AG20443 (cell line): ENCODE measurements at places on chromosomes 4 and X.

- DNase-seq: no peak
Observed at GRCh38 chr4:37540486-37540885, 145.7 kb downstream of the RELL1 start.

GRCh38 chr4:566508-567295 is 9.4 kb downstream of the TMEM271 start:
- DNase-seq: peak; percentile 59

DNA sequence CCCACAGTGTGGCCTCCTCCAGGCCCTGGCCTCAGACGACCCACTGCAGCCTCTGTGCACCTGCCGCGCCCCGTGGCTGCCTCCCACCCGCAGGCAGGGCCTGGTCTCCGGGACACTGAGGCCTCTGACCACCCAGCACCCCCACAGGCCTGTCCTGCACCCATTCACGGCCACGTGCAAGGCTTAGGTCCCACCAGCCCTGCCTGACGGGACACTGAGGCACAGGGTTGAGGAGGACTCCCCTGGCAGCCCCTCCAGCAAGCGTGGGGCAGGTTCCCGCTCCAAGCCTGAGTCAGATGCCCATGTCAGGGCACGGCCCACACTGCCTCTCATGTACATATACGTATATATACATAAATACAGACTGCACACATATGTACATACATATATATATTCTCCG is 23.5 kb downstream of the NELFA start:
- no peak for DNase-seq

DNA sequence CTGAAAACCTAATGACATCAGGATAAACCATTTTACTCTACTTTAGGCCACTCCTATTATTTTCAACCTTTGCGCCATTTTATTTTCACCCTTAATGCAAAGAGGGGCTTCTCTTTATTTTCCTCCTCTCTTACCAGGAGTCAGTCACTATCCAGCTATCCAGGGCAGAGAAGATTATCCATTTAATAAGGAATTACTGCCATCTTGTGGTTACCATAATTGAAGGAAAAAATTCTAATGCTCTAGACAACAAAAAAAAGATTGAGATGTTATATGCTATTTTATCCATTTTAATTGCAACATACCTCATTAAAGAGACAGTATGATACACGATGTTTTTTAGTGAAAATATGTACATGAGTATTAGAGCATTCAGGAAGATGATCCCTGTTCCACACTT is 514.5 kb upstream of the FAM241A start:
- peak; percentile 35 for DNase-seq

DNA sequence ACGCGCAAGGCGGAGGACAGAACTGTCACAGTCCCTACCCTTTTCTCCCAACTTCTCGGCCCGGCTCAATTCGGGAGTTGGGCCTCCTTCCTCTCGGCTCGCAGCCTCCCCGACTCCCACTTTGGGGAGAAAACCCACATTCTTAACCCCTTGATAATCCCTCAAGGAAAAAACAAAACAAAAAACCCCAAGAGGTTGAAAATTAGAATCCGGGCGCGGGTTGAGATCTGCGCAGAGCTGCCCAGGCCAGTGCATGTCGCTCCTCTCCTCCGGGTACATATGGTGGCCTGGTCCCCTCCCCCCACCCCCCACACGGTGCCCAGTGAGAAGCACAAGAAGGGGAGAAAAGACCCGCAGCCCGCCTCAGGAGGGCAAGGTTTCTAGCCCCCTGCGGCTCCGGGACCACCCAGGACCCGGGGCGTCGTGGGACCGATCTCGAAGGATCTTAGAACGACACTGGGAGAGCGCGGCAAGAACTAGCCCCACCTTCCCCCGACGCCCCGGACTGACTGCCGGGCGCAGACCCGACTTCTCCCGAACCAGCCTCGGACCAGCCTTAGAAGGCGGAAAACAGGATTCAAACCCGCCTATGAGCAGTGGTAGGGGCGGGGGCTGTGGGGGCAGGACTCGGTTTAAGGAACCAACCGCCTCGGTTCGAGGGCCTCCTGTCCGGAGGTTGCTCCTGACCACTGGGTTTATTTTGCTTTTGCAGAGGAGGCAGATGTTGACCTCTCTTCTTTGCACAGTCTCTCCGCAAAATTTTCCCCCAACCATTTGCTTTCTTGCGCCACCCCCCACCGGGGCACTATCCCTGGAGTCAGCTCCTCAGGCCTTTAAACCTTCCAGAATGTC is 2.5 kb upstream of the PDGFRA start:
- DNase-seq: peak; percentile 80

GRCh38 chrX:102840871-102841705 is 96.0 kb upstream of the RAB40AL start:
- no peak for DNase-seq

- DNase-seq: no peak
Observed at GRCh38 chr4:39305912-39306677, 60.1 kb downstream of the RFC1 start.

GRCh38 chr4:11704186-11704830 is 275.6 kb upstream of the HS3ST1 start:
- DNase-seq: no peak

DNA sequence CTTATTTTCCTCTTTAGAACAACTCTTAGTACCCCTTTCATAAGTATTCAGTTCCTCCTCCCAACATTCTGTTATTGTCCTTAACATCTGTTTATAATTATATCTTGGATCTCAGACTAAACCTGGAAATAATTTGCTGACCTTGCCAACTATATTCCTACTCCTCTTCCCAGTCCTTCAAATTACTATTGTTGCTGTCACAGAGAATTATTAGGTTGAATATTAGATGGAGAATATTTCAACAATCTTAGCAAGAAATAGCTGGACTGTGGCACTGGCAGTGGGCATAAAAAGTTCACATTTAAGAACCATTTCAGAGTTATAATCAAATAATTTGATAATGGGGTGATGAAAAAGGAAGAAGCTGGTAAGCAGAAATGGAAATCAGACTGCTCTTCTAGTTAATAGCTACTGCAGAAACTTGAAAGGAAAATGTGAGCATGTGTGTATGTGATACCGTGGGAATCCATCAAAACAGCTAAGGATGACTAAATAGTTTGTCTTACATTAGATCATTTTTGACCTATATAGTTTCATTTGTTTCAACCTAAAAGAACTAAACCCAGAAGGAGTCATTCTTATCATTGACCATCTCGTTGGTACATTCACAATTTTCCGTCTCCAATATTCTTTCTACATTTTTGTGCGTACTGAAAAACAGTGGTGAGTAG is 43.3 kb upstream of the PRDM8 start:
- peak; percentile 20 for DNase-seq

DNA sequence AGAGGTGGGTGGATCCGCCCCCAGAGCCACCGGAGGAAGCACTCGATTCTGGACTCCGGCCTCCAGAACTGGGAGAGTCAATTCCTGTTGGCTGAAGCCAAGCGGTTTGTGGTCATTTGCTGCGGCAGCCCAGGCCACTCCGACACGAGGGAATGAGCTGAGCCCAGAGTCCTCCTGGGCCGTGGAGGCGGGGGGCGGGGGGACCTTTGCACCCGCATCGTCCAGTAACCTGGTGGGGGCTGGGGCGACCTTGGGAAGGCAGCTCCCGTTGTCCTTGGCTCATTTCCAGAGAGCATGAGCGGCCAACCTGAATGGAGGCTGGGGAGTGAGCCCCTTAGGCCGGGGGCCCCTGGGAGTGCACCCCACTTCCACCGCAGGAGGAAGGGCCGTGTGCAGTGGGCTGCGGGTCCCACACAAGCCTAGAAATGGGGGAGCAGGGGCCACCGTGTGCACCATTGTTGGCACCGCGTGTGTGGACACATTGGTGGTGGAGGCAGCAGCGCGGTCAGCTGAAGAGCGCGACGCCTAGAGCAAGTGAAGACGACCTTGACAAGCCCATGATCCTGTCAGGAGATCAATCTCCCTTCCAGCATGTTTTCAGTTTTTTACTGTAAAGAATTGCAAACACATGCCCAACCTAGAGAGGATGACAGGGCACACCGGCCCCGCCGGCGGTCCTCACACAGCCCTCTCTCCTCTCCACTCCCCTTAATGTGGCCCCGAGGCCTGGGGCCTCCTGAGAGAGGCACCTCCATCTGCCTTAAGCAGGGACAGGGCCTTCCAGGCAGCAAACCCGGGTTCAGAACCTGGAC is 19.9 kb upstream of the DUSP9 start:
- no peak for DNase-seq

GRCh38 chrX:132412208-132412607 is 76.6 kb downstream of the MBNL3 start:
- DNase-seq: no peak

DNA sequence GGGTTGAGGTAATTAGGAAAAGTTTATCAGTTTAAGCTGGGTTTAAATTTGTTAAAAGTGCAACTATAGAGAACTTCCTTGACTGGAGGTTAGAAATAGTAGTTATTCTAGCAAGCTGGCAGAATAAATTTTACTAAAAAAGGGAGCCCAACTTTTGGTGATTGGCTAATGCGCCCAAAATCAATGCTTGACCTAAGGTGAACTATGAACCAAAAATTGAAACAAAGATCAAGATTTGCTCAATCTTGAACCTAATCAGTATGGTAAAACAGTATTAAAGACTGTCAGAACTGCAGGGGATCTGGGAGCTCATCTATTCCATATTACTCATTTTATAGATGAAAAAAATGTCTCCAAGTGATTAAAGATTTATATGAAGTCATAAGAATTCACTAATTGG is 6.1 kb upstream of the SPATA18 start:
- DNase-seq: no peak

DNA sequence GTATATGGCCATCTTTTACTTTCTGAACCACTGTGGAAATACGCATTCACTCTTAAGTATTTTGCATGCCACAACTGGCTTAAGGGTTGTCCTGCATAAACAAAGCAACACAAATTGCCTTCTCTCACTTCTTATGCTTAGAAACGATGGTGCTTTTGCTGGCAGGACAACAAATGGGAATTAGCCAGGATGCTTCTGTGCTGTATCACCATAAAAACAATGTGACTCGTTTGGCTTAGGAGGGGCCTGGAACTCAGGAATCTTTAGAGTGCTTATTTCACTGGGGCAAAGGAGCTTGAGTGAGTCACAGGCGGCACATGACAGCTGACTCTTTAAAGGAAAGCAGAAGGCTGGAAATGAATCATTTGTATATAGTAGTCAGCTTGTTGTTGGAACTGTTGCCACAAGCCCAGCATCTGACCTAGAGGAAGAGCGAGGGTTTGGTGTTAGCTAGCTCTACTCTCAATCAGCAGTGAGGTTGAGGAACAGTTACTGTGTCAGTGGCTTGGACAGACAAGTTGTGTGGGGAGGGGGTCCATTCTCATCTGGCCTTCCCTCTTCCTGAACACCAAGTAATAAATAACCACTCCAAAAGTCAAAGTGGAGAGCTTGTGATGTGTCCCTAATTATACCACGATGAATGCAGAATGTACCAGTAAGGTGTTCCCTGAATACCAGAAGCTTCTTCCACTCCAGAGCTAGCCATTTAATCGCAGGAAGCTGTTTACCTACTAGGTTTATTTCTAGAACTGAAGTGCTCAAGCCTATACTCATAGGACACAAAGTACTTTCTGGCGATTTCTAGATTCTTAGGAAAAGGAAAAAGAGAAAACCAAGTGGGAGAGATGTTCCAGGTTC is 293.1 kb downstream of the CAMK2D start:
- peak; percentile 85 for DNase-seq

DNA sequence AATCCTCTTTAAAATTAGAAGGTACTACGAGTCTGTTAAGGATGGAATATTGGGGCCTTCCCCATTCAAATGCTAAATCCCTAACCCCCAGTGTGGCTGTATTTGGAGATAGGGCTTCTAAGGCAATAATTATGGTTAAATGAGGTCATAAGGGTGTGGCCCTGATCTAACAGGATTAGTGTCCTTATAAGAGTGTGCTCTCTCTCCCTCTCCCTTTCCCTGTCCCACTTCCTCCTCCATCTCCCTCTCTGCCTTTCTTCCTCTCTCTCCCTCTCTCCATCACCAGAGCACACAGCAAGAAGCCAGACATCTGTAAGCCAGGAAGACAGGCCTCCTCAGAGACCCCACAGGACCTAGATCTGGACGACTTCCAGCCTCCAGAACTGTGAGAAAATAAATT is 116.9 kb downstream of the COL25A1 start:
- no peak for DNase-seq

- no peak for DNase-seq
Observed at GRCh38 chr4:168794881-168795280, 215.2 kb downstream of the CBR4 start.

DNA sequence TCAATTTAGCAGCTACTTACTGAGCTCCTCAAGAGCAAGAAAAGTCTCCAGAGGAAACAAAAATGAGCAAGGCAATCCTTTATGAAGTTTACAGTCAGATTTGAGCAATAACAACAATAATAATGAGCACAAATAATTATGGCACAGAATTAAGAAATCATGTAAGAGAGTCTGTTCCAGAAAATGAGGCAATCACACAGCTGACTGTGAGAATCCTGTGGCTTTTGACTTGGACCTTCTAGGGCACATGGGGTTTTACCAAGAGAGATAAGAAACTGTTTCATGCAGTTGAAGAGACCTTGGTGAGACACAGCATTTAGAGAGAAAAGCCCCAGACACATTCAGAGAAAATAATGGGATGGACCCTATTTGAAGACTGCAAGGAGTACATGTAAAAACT is 362.6 kb upstream of the MAGEB2 start:
- no peak for DNase-seq
